ENCODE measurements at places on chromosomes 6 and 20.

DNA sequence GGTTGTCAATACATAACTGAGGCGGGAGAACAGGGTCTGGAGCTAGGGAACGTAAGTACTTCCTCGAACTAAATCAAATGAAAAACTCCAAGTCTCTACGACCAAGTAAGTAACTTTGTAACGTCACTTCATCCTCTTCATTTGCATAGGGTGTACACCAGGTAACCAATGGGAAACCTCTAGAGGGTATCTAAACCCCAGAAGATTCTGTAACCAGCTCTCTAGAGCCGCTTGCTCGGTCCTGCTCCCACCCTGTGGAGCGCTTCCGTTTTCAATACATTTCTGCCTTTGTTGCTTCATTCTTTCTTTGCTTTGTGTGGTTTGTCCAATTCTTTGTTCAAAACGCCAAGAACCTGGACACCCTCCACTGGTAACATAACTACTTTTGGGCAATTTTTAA is 133.5 kb upstream of the TMEM170B start:
- DNase-seq = no peak

- DNase-seq = no peak
These were observed 101.1 kb upstream of the ID4 start for GRCh38 chr6:19736066-19736465.

- no peak for DNase-seq
These were observed 26.5 kb upstream of the MYCT1 start for GRCh38 chr6:152671171-152671570.

GRCh38 chr6:150119173-150119572 is 23.7 kb upstream of the PPP1R14C start:
- DNase-seq = no peak

DNA sequence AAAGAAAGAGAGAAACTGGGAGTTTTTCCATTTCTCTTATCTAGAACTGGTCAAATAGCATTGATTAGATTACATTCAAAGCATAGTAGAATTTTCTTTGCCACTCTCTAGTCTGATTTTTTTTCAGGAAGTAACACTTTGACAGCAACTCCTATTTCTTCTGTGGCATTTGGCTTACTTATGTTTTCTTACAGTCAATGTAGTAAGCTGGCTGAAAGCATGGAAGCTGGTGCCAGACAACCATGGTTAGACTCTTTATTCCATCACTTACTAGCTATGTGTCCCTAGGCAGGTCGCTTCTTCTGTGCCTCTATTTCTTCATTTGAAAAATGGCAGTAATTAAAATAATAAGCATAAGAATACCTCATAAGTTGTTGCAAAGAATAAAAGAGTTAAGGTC is 54.2 kb upstream of the OPRM1 start:
- DNase-seq = no peak

- DNase-seq = no peak
These were observed 39.4 kb downstream of the ZBTB46 start for GRCh38 chr20:63791497-63792156.

DNA sequence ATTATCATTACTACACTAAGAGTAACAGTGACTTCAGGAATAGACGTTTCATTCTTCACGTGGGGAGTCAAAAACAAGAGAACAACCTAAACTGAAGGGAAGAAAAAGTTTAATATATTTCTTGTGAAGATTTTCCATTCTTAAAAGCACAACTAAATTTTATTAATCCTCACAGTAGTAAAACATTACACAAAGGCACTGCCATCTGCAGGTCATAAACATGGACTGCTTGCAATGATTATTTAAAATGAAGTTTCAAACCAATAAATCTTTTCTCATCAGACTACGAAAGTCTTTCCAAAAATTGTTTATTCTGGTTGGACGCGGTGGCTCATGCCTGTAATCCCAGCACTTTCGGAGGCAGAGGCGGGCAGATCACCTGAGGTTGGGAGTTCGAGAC is 2.6 kb downstream of the NCOA5 start:
- no peak for DNase-seq

GRCh38 chr20:20251317-20251716 is 116.6 kb upstream of the INSM1 start:
- DNase-seq = no peak

DNA sequence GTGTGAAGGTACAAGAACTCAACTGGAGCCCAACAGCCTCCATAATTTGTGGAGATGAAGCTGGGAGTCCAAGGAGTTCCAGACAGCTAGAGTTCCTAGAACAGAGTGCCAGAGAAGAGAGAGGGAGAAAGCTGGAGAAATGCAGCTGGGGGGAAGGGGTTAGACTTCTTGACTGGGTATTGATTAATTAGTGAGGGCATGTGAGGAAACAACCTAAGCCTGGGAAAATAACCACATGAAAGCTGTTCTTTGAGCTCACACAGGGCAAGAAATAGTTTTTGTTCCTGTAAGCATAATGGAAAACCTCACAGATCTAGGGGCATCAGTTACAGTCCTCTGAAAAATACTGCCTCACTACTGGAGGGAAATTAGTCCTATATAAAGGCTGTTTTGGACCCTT is 230.5 kb upstream of the FKBP1C start:
- no peak for DNase-seq

DNA sequence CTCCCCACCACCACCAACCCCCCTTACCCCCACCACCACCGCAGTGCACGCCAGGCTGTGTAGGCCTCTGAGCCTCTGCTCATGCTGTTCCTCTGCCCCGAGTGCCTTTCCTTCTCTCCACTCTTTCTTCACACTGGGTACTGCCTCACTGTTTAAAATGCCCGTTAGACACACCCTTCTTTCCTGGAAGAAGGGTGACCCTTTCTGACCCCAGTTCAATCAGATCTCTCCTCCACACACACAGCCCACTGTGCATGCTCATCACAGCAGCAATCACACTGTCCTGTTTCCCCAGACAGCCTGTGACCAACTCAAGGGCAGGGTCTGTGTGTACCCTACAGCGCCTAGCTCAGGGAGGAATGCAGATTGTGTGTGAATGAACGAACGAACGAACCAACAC is 10.0 kb downstream of the TMEM74B start:
- DNase-seq = no peak

DNA sequence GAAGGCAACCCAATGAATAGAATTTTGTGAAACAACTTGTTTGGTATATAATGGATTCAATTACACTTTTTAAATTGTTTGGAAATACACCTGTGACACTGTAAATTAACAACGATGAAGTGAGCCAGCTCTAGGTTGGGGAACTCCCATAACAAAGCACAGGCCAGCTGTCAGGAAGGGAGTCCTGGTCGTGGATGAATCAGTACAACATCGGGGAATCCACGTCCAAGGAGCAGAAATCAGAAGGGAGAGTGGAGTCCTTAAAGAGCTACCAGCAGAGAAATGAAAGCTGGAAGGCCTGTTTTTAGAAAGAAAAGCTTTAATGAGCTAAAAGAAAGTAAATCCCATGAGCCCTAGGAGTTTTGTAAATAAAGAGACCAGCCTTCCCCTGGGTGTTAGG is 223.1 kb upstream of the SLC35B3 start:
- DNase-seq = no peak

DNA sequence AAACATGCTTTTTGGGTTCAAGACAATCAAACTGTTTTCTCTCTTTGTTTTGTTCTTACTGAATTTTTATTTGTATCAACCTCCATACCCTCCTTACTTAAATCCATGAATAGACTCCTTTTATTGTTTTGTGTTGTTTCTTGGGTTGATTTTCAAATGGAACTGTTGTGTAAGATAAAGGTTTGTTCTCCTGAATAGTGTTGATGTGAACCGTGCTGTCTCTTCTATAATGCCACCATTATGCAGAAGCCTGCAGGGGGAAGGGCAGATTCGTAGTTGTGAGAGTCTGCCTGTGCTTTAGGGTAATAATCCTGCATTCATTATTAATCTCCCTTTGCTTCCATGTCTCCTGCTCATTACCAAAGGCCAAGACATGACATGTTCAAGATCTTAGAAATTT is 105.9 kb downstream of the CDKAL1 start:
- DNase-seq = no peak

DNA sequence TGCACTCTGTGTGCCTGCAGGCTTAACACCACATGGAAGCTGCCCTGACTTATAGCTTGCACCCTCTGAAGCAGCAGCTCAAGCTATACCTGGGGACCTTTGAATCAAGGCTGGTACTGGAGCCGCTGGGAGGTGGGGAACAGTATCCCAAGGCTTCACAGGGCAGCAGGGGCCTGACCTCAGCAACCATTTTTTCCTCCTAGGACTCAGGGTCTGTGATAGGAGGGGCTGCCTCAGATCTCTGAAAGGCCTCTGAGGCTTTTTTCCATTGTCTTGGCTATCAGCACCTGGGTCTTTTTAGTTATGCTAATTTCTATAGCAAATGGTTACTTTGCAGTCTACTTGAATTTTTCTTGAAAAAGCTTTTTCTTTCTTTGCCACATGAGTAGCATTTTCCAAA is 80.2 kb upstream of the OPRM1 start:
- no peak for DNase-seq

DNA sequence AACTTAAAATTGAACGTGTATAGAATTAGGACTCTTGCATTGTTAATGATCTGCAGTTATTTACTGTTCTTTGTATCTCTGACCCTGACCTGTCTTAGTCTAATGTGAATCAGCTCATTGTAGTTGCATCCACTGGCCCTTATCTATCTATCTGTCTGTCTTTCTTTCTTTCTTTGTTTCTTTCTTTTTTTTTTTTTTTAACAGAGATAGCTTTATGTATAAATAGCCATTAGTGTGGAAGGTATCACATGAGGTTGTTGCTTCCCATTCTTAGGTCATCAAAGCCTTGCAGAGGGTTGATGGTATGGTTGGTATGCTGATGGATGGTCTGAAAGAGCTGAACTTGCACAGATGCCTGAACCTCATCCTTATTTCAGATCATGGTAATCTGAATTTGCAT is 59.9 kb downstream of the ENPP1 start:
- DNase-seq = no peak

GRCh38 chr20:23302801-23303200 is 47.8 kb upstream of the NXT1 start:
- no peak for DNase-seq

DNA sequence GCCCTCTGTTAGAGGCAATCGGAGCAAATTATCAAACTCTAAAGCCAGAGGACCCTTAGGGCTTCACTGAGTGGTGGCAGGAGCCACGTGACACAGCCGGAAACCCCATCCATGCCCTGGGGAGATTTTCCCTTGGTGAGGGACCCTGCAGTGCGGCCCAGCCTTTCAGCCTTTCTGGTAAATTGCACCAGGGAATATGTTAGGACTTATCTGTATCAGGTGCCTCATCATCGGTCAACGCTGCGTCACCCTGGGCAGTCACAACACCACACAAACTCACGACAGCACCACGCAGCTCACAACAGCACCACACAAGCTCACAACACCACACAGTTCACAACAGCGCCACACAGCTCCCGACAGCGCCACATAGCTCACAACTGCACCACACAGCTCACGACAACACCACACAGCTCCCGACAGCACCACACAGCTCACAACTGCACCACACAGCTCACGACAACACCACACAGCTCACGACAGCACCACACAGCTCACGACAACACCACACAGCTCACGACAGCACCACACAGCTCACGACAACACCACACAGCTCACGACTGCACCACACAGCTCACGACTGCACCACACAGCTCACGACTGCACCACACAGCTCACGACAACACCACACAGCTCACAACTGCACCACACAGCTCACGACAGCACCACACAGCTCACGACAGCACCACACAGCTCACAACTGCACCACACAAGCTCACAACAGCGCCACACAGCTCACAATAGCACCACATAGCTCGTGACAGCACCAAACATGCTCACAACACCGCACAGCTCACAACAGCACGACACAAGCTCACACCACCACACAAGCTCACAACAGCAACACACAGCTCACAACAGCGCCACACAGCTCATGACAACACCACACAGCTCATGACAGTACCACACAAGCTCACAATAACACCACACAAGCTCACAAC is 199.0 kb downstream of the DLL1 start:
- DNase-seq = no peak

GRCh38 chr6:74579794-74580193 is 626.1 kb downstream of the COL12A1 start:
- DNase-seq = no peak

- no peak for DNase-seq
These were observed 13.7 kb downstream of the PSMB9 start for GRCh38 chr6:32867554-32868256.
